Activated gamma-delta T cell treated with Interleukin-2 at 50 U/mL for 16 hours (primary cell): ENCODE measurements at places on chromosomes 3 and 15.

DNA sequence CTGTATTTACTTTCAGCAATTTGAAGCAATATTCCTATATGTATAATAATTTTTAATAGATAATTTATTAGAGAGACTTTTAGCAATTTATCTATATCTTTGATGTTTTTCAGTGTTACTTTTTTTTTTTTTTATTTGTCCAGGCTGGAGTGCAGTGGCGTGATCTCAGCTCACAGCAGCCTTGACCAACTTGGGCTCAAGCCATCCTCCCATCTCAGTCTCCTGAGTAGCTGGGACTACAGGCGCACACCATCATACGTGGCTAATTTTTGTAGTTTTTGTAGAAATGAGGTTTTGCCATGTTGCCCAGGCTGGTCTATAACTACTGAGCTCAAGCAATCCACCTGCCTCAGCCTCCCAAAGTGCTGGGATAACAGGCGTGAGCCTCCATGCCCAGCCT lies 25.3 kb upstream of the SLTM start:
- no peak for DNase-seq

DNA sequence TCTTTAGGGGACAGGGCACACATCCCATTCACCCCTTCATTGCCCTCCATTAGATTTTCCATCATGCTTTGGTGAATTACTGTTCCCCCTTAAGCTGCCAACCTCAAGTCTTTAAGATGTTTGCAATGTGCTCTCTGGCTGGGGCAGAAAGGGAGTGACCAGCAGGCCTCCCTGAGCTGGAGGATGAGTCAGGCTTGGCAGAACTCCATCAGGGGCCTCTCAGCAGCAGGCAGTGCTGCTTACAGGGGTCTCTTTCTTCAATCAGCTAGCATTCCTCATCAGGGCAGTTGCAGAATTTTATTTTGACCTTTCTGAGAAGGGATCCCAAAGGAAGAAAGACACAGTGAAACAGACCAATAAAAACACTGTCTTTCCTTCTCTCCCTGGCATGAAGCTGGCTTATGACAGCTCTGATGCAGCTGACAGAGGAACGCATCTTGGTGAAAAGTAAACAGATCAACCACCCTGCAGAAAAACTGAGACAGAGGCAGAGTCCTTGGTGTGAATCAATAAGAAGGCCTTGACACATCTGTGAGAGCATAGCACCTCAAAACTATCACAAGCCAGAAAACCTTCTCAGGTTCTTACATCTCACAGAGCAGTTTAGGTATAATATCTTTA lies 88.7 kb upstream of the MRPL3 start:
- DNase-seq = no peak

- no peak for DNase-seq
Observed at GRCh38 chr3:100122321-100122720, 8.0 kb upstream of the FILIP1L start.

DNA sequence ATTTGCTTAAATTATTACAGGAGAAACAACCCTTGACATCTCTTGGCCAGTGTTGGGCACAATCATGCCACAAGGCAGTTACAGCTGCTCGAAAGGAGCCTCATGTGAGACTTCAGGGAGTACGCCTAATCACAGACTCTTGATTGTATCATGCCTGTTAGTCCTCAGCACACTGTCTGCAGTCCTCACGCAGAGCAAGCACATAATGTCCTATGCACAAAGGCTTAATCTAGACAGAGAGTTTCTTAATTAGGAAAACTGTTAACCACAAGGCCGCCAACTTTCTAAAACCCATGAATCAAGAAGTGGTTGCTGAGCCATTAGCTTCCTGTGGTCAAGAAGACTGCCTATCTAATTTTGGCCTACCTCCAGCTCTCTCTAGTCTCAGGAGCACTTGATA lies 172.0 kb downstream of the UNC13C start:
- DNase-seq = no peak

- no peak for DNase-seq
Observed at GRCh38 chr3:172251211-172251610, 197.0 kb downstream of the GHSR start.
